ENCODE measurements at places on chromosomes 5 and 9.
A peak's percentile ranks its signal among the peaks of the same experiment; 100 is the strongest.

DNA sequence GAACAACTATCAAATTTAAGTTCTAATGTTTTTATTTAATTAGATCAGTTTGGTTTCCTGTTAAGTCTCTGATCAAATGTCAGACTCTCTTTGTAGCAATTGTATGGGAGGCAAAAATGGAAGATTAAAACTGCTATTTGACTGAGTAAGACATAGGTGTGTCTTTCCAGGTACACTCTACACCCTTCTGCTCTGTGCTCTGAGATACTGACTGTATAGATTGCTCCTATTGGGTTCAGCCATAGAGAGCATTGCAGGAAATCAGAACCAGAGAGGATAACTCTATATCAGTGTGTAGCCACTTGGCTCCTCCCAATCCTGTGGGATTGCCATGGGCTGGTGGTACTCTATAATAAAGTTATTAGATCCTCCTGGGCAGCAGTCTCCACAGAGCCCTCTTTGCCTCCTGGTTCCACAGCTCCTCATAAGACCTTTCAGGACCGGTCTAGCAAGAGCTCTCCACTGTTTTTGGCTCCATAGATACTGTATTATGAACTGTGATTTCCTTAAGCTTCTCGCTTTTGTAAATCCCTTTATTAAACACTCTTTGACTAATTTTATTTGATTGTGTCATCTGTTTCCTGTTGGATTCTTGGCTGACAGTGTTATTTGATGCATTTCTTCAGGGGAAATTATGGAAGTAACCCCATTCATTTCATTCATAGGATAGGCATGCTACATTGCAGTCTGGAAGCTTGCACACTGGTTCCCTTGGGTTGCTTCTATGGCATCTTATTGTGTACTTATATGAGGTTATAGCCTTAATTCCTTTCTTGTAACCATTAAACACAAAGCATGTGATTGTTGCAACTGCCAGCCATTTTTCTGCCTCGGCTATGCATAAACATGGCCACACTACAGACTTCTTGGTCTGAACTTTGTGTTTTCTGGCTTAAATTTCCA is 115.6 kb downstream of the VCAN start:
- no peak for DNase-seq

DNA sequence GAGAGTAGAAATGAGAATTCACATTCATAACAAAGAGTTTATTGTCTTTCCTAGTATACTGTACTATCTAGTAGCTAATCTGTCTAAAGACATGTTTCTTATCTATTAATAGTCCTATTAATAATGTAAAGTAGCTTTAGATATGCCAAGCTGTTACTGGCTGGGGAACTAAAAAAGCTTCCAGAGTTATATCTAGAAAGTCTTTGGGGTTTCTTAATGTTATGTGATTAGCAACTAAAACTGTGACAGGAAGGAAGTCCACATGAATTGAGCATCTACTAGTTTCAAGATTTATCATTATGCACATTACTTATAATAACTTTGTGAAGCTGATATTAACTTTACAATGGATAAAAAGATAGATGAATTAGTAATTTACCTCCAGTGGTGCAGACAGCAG is 122.7 kb upstream of the CDKN2B start:
- no peak for DNase-seq

GRCh38 chr5:39714036-39714698 is 289.4 kb upstream of the DAB2 start:
- DNase-seq: peak; percentile 44

DNA sequence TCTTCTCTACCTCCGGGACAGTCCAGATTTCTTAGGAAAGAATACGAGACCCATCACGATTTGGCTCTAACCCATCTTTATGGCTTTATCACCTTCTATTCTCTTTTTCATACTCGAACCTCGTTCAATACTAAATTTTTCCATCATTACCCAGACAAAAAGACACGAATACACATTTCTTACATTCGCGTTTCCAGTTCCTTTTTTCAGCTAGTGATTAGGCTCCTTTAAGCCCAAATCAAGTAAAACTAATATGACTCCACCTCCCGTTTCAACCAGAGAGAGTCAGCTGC is 506 bp downstream of the ZBTB6 start:
- DNase-seq: no peak

- DNase-seq: no peak
Measured at GRCh38 chr5:89313804-89314588, 431.0 kb upstream of the MEF2C start.

DNA sequence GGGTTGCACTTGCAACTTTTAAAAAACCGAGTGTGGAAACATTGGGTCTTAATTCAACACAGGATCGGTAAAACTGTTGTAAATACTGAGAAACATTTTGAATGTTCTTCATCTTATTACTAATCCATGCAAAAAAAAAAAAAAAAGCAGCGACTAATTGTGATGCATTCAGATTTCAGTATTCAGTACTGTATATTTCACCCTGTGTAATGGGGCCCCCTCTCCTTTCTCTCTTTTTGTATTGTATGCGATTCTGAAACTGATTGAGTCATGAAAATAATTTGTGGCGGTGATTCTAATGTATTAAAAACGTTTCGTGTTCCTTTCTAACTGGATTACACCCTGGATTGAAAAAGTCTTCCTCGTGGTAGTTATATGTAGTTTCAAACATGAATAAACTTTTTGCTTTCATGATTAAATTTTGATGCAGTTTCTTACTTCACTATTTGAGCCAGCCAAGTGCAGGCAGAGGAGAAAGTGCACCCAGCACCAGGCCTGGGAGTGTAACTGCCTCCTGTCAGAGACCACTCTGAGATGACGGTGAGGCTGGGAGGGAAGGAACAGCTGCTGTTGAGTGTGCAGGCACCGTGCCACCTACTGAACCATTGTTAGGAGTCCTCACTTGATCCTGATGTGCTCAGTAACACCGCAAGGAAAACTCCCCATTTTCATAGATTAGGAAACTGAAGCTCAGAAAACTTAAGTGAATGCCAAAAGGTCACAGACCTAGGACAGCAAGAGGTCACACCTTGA is 220.0 kb downstream of the PBX3 start:
- no peak for DNase-seq

DNA sequence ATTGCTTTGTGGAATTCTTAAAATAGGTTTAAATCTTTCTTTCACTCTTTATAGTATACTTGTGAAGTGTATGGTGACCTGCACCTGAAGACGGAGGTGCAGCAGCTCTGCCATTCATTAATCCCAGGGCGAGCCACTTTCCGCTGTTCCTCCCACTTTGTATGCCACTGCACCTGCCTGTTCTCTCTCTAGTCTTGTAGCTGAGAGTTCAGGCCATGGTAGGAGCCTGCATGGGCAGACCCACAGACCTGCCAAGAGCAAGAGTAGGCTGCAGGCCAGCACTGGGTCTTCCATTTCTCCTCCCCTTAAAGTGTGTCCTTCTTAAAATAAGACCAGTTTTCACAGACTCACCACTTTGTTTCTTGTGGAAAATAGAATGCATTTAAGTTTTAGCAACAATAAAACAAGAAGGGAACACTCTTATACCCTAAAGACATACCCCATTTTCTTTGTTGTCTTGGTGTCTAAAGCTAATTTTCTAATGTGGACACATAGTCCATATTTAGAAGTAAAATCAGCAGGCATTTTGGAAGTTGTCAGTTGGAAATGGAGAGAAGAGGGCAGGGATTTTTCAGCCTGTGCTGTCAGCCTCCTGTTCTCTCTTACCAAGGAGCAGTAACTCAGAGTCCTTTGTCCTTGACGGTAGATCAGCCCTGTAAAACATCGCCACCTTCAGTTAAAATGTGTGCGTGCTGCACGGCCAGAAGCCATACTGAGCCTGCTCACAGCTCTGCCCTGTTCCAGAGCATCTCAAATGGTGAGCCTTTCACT is 103.2 kb downstream of the SNCAIP start:
- DNase-seq: no peak

DNA sequence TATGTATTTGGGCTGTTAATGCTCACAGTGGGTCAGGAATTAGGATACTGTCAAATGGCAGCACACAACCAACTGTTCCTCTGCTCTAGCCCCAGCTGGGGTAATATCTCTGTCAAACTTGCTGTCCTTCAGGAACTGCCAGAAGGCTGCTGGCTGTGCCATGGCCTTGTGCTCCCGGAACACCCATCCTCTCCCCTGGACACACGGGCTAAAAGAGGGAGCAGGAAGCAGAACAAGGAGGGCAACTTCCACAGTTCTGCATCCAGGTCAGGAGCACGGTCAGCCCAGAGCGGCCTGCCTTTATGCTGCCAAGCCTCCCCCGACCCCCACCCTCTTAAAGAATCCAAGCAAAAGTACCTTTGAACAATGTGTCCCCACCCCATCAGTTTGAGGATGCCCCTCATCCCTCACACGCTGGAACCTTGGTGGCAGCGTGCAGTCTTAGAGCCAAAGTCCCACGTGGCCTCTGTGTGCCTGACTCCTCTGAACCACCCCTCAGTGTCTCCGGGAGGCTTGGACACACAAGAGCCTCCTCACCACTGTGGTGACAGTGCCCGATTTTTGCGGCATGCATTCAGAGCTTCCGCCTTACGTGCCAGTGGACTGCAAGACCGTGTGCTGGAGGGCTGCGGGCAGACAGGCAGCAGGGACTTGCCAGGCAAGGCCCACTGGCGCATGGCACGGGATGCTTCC is 60.8 kb downstream of the PSMB7 start:
- no peak for DNase-seq

- DNase-seq: no peak
Measured at GRCh38 chr5:180304431-180305375, 12.8 kb upstream of the MAPK9 start.

- DNase-seq: no peak
Measured at GRCh38 chr9:84485539-84485938, 145.0 kb upstream of the SLC28A3 start.

DNA sequence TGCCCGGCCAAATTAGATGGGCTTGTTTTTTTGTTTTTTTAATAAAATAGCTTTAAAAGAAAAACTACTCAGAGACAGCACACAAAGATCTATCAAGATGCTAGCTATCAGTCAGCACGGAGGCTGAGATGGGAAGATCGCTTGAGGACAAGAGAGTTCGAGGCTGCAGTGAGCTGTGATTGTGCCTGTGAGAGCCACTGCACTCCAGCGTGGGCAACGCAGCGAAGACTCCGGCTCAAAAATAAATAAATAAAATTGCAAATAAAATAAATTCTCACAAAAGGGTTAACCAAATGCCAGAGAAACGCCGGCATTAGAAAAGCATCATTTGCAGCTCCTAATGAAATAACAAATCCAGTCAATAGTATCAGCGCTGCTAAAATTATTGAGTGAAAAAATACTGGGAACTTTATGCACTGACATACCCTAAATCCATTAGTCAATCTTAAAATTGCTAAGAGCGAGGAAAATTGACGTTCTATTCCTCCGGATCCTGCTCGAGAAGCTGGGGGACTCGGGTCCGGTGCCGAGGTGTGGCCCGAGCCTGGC is 681 bp downstream of the CPLANE1 start:
- DNase-seq: no peak

- DNase-seq: no peak
Measured at GRCh38 chr5:139872052-139872766, 76.6 kb downstream of the PSD2 start.

DNA sequence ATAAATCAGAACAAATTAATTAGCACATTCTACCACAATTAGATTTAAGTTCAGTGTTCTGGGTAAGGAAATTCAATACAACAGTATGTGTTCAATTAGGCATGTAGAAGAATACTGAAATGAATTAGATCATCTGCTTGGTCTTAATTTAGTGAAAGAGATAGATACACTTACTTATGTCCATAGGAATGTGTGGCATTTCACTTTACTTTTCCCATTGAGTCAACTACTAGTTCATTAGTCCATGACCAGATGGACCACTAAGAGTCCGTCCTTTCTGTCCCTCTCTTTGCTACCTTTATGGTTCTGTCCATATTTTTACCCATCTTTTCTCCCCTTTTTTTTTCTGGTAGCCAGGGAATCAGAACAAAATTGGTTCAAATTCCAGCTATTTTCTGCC is 276.9 kb downstream of the OSTF1 start:
- DNase-seq: no peak

- DNase-seq: no peak
Measured at GRCh38 chr9:120386390-120387131, 193.4 kb downstream of the CDK5RAP2 start.

DNA sequence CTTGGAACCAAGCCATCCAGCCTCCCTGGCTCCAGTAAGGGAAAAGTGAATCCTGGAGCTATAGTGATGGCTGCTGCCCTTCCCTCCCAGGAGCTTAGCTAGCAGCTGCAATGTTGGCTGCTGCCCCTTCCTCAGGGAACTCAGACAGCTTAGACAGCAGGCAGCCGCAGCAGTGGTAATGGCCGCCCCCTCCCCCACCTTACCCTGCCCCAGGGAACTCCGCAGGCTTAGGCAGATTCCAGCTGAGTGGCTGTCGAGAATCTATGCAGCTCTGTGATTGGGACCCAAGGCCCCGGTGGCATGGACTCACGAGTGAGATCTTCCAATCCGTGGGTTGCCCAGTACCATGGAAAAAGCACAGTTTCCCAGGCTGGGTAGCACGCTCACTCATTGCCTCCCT is 378.6 kb downstream of the NNT start:
- DNase-seq: no peak

All from CD4-positive, alpha-beta T cell treated with Interleukin-17A for 4 hours (primary cell).